ENCODE measurements at places on chromosomes 6 and 20. TPM values are rescaled to one million over a fixed set of nuclear protein-coding genes. Genes with fewer than 3 reads are reported as not detected.
A peak's percentile ranks its signal among the peaks of the same experiment; 100 is the strongest.

The RFX6 gene
- total RNA-seq: 0.48 TPM

The RIMS1 gene
- not detected for total RNA-seq

The HLA-DRB5 gene
- 5.2 TPM for total RNA-seq

The CDH4 gene
- not detected for total RNA-seq

The PFDN6 gene
- total RNA-seq: 39.8 TPM

The C6orf132 gene
- 96.9 TPM for total RNA-seq

The CST5 gene
- total RNA-seq: not detected

DNA sequence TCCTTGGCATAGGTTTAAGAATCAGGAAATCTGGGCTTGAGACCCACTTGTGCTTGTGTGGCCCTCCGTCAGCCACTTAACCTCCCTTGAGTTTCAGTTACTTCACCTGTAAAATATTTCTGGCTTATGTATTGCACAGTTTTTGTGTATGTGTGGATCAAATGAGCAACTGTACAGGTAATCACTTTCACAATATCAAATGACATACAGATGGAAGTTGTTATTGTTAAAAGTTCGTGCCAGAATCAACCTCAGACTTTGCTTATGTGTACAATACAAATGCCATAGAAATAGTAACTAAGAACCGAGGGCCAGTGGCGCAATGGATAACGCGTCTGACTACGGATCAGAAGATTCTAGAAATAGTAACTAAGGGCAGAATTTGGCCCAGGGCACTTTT, 65.6 kb upstream of the KIF13A start:
- no peak overlapping the region for H3K4me3 ChIP-seq
- peaks cover 5% of the 10 kb centered on the region for H3K4me1 ChIP-seq
- no peak for DNase-seq
- no peaks in the 10 kb centered on the region for H3K27me3 ChIP-seq

DNA sequence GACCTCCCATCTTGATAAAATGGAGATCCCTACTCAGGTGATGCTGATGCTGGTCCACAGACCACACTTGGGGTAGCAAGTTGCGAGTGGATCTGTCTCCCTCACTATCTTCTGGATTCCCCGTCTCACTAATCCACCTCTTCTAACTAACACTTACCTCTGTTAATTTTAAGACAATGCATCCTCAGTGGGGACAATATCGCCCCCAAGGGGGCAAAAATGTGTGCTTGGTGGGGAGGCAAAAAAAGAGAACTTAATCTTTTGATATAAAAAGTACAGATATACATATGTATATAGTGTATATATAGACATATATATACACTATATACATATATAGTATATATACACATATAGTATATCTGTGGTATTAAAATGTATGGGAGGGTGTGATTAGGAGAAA, 4.3 kb downstream of the LRFN2 start:
- peaks cover 24% of the 10 kb centered on the region for H3K27me3 ChIP-seq
- H3K36me3 ChIP-seq: no peaks in the 10 kb centered on the region
- peaks cover 21% of the 10 kb centered on the region for H3K4me1 ChIP-seq
- no peak overlapping the region for H3K27ac ChIP-seq
- no peak overlapping the region for H3K4me3 ChIP-seq

GRCh38 chr20:15740046-15740775, 833.0 kb downstream of the KIF16B start:
- no peak overlapping the region for H3K4me3 ChIP-seq
- no peaks in the 10 kb centered on the region for H3K27me3 ChIP-seq
- no peaks in the 10 kb centered on the region for H3K4me1 ChIP-seq
- no peaks in the 10 kb centered on the region for H3K36me3 ChIP-seq
- no peak overlapping the region for H3K27ac ChIP-seq

DNA sequence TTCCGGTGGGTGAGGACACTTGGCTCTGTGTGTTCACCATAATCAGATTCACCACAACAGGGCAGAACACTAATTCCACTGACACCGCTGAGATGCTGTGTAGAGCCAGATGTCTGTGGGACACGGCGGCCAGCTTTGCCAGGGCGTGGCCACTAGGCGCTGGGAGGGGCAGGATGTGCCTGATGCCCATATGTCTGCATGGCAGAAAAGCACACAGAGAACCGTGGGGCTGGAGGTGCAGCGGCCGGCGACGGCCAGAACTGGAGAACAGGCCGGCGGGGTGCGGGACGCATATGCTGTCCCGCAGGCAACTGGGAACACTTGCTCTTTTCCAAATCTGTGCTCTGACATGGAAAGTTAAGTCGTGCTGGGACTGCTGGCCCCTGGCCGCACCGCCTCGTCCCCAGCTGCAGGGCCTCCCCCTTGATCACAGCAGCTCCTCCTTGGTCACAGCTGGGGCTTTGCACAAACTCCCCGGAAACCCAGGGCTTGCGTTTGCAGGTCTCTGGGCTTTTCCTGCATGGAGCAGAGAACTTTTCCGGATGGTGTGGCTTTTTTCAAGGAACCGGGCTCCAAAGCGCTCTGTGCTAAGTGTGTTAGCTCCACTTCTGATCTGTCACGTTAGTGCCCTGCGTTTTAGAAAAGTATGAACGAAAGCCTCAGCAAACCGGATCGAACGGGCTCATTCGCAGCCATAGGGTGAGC, 31.1 kb downstream of the NTSR1 start:
- peak; percentile 67 for DNase-seq
- H3K27me3 ChIP-seq: peaks cover 30% of the 10 kb centered on the region
- no peaks in the 10 kb centered on the region for H3K36me3 ChIP-seq
- no peak overlapping the region for H3K4me3 ChIP-seq

DNA sequence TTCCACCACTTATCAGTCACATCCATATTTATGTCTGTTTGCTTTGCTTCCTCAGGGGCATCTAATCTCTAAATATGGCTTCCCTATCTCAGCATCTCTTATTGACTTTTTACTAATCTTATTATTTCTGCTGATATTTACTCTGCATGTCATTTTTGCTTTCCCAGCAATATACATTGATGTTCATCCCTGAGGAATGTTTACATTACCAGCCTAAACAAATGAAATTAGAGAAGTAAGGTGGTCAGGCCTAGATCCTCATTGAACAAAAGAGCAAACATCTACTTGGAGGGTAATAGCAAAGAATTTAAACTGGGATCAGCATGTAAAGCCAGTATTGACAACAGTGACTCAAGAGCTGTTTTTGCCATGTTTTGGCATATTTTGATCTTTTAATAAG, 546.4 kb downstream of the MMUT start:
- no peaks in the 10 kb centered on the region for H3K36me3 ChIP-seq
- DNase-seq: no peak

DNA sequence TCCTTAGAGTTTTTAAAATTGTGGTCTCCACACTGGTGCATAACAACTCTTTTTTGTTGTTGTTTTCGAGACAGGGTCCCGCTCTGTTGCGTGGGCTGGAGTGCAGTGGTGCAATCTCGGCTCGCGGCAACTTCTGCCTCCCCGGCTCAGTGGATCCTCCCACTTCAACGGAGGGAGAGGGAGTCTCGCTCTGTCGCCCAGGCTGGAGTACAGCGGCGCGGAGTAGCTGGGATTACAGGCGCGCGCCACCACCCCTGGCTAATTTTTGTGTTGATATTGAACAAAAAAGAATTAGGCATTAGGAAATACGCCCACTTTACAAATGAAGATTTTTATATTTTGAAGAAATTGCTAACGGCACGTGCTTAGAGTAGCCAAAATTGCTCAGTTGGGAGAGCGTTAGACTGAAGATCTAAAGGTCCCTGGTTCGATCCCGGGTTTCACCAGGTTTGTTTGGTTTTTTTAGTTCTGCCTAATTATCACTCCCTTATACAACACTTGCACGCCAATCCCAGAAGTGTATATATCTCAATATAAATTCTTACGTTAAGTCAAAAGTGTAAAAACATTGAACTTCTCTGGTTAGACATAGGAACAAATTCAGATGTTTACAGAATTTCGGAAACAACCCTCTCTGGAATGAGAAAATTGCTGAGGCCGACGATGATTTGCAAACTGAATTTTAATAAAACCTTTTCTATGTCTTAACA, 159.6 kb downstream of the TRIM27 start:
- H3K36me3 ChIP-seq: no peaks in the 10 kb centered on the region
- H3K27ac ChIP-seq: no peak overlapping the region
- H3K4me3 ChIP-seq: no peak overlapping the region
- H3K27me3 ChIP-seq: peaks cover 83% of the 10 kb centered on the region

- no peak for DNase-seq
- no peaks in the 10 kb centered on the region for H3K27me3 ChIP-seq
Measured at GRCh38 chr6:12483712-12484111, 193.6 kb downstream of the EDN1 start.

DNA sequence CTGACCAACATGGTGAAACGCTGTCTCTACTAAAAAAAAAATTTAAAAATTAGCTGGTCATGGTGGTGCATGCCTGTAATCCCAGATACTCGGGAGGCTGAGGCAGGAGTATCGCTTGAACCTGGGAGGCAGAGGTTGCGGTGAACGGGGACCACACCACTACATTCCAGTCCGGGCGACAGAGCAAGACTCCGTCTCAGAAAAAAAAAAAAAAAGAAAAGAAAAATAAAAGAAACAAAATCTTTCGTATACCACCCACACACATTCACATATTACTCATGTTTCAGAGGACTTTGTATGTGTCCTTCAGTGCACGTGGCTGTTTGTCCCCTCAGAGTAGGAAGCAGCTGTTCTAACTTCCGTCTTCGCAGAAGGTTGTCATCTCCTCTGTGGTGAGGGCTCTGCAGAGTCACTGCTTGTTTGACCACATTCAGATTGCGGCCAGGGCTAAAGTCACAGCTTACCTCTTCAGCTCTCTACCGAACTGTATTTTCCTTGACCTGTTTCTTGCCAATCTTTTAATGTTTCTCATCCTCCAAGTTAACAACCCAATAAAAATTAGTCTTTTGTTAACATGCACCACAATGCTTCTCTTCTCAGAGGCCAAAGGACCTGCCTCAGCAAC, 36.6 kb upstream of the HIVEP1 start:
- no peaks in the 10 kb centered on the region for H3K27me3 ChIP-seq
- H3K36me3 ChIP-seq: no peaks in the 10 kb centered on the region
- H3K4me1 ChIP-seq: no peaks in the 10 kb centered on the region

DNA sequence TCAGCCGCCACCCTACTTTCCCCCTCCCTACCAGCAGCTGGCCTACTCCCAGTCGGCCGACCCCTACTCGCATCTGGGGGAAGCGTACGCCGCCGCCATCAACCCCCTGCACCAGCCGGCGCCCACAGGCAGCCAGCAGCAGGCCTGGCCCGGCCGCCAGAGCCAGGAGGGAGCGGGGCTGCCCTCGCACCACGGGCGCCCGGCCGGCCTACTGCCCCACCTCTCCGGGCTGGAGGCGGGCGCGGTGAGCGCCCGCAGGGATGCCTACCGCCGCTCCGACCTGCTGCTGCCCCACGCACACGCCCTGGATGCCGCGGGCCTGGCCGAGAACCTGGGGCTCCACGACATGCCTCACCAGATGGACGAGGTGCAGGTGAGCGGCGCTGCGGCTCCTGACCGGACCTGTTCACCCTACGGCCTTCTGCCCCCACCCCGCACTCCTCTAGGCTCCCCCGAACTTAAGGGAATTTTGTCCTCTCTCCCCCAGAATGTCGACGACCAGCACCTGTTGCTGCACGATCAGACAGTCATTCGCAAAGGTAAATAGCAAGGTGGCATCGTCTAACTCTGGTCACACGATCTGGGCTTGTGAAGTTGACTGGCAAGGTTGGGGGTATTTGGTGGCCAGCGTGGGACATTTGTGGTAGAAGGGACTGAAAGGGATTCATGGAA, 2.3 kb downstream of the TFAP2C start:
- H3K36me3 ChIP-seq: no peaks in the 10 kb centered on the region
- H3K27ac ChIP-seq: peak overlapping the region; percentile 36
- peaks cover 90% of the 10 kb centered on the region for H3K27me3 ChIP-seq
- DNase-seq: no peak
- H3K4me3 ChIP-seq: peak overlapping the region; percentile 49
- peaks cover 11% of the 10 kb centered on the region for H3K4me1 ChIP-seq

DNA sequence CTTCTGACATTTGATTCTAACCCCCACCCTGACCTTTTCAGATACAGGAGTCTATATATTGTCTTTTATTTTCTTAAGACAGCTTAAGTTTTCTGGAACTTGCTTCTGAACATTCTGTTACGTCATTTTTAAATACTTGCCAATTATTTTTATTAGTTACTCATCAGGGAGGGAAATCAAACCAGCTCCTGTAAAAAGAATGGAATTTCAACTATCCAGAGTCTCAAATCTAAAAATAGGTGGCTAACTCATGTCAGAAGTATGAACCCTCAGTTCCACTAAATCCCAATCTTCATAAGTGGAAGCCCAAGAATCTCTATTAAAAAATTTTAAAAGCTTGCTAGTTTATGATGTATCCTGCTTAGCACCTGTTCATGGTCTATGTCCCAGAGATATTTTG, 900.0 kb downstream of the KIF16B start:
- DNase-seq: no peak
- no peaks in the 10 kb centered on the region for H3K4me1 ChIP-seq
- H3K36me3 ChIP-seq: no peaks in the 10 kb centered on the region
- no peaks in the 10 kb centered on the region for H3K27me3 ChIP-seq
- H3K27ac ChIP-seq: no peak overlapping the region

- peaks cover 19% of the 10 kb centered on the region for H3K4me1 ChIP-seq
- peaks cover 9% of the 10 kb centered on the region for H3K27me3 ChIP-seq
- DNase-seq: no peak
- H3K4me3 ChIP-seq: no peak overlapping the region
Measured at GRCh38 chr20:4151991-4152695, 136.8 kb upstream of the RNF24 start.

- H3K4me1 ChIP-seq: peaks cover 26% of the 10 kb centered on the region
- peak overlapping the region; percentile 58 for H3K4me3 ChIP-seq
- no peaks in the 10 kb centered on the region for H3K36me3 ChIP-seq
- DNase-seq: no peak
- H3K27me3 ChIP-seq: no peaks in the 10 kb centered on the region
- peak overlapping the region; percentile 97 for H3K27ac ChIP-seq
Measured at GRCh38 chr6:26217714-26218075, 130.5 kb downstream of the HFE start.

GRCh38 chr6:105537981-105538578, 135.2 kb upstream of the PREP start:
- H3K4me1 ChIP-seq: no peaks in the 10 kb centered on the region
- H3K27me3 ChIP-seq: no peaks in the 10 kb centered on the region
- H3K4me3 ChIP-seq: no peak overlapping the region
- H3K36me3 ChIP-seq: no peaks in the 10 kb centered on the region
- no peak overlapping the region for H3K27ac ChIP-seq

- H3K27me3 ChIP-seq: no peaks in the 10 kb centered on the region
- peak; percentile 15 for DNase-seq
- no peak overlapping the region for H3K4me3 ChIP-seq
- H3K27ac ChIP-seq: no peak overlapping the region
- no peaks in the 10 kb centered on the region for H3K36me3 ChIP-seq
Measured at GRCh38 chr20:45044084-45044573, 56.8 kb downstream of the KCNS1 start.

- no peak overlapping the region for H3K4me3 ChIP-seq
- no peaks in the 10 kb centered on the region for H3K36me3 ChIP-seq
- peaks cover 40% of the 10 kb centered on the region for H3K4me1 ChIP-seq
- no peak for DNase-seq
Measured at GRCh38 chr20:43987531-43987930, 72.9 kb downstream of the TOX2 start.

DNA sequence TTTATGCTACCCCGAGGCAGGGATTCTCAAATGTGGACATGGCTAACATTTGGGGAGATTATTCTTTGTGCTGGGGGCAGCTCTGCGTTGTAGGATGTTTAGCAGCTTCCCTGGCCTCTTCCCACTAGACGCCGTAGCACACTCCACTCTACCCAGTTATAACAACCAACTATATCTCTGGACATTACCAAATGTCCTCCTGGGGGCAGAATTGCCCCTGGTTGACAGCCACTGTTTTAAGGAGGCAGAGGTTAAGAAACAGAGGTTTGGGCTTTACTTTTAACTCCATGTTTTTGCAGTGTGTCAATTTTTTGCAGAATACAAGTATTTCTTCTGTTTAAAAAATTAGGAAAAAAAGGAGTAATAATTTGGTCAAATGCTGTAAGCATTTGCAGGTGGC, 56.2 kb upstream of the BMP6 start:
- H3K4me1 ChIP-seq: peaks cover 8% of the 10 kb centered on the region
- H3K27me3 ChIP-seq: peaks cover 12% of the 10 kb centered on the region

GRCh38 chr20:50295345-50295744, 104.7 kb downstream of the CEBPB start:
- H3K27me3 ChIP-seq: no peaks in the 10 kb centered on the region
- H3K4me1 ChIP-seq: peaks cover 9% of the 10 kb centered on the region
- H3K27ac ChIP-seq: peak overlapping the region; percentile 75
